ENCODE measurements at places on chromosomes 6 and 20.

- no peak for DNase-seq
These were observed 22.4 kb upstream of the MROH8 start for GRCh38 chr20:37201827-37202162.

DNA sequence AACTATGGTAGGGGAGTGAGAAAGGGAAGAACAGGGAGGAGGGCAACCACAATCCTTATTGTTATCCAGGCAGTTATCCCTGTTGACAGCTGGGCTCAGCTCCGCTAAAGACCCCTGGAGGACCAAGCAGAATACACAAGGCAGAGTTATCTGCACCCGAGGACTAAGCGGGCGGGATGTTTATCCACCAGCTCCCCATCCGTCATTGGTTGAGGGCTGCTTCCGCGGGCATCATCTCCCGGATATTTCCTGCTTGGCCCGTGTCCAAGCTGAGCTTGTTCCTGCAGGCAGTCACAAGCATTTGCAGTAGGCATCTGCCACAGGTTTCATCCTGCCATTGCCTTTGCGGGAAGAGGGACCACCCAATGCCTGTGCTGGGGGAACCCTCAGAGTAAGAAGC, 102.1 kb downstream of the DLGAP4 start:
- DNase-seq: no peak

DNA sequence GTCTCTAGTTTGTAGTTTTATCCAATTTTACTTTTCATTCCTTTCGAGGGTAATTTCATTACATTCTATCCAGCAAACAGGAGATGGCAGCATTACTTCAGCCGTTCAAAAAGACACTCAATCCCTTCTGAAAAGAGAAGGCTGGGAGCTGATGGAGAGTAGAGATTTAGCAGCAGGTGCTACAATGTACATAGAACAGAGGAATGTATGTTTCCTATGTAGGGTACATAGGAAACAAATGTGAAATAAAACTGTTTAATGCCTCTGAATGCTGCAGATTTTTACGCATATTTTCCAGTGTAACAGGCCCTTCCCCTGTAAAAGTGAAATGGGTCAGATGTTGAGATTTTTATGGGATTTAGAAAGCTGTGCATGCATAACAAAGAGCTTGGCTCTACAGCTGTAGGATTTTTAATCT, 16.0 kb downstream of the RPS12 start:
- DNase-seq: no peak

- DNase-seq: peak; percentile 35
These were observed 5.3 kb upstream of the COL12A1 start for GRCh38 chr6:75210885-75211739.

DNA sequence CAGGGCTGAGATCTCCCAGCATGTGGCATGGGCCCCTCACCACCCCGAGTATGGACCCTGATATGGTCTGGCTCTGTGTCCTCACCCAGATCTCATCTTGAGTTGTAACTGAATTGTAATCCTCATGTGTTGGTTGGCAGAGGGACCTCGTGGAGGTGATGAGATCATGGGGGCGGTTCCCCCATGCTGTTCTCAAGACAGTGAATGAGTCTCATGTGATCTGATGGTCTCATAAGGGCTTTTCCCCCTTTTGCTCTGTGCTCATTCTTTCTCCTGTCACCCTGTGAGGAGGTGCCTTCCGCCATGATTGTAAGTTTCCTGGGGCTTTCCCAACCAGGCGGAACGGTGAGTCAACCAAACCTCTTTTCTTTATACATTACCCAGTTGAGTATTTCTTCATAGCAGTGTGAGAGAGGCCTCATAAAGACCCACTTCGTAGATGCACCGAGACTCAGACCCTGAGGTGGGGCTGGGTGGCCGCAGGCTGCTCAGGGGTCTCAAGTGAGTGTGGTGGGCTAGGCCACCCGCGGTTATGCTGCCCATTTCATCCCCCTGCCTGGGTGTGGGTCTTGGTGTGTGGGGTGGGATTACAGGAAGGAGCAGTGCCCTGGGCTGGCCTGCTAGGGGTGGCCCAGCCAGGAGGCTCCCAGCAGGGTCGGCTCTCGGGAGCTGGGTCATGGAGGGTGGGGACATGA, 26.2 kb upstream of the GATA5 start:
- peak; percentile 68 for DNase-seq

GRCh38 chr6:75478929-75479328, 14.7 kb downstream of the FILIP1 start:
- DNase-seq: no peak

GRCh38 chr20:20498076-20498861, 130.4 kb downstream of the INSM1 start:
- no peak for DNase-seq

DNA sequence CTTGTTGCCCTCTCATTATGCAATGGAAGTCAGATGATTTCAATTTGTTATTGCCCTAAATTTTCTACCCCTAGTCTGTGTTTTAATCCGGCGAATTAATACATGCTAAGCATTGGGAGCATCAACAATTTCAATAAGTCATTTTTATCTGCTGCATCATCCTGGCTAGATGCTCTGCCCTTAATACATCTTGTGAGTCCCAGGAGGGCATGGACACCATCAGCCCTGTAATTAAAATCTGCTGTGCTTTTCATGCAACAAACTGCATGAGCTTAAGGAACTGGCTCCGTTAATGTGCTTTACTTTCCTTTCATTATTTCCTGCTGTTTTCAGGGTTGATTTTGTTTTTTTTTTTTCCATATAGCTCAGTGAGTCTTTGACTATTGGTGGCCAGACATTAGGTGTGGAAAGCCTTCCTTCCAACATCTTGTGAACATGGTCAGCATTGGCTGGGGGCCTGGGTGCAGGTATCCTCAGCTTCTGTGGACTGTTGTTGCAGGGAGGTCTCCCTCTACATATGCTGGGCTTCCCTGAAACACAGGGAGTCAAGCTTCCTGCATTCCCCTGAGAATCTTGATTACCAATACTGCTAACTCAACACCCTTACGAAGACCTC, 8.5 kb upstream of the PBOV1 start:
- no peak for DNase-seq

GRCh38 chr20:5689463-5689862, 60.7 kb upstream of the SHLD1 start:
- DNase-seq: no peak

GRCh38 chr6:92174398-92175073, 1244.8 kb downstream of the EPHA7 start:
- DNase-seq: no peak

- no peak for DNase-seq
These were observed 65.2 kb upstream of the PRND start for GRCh38 chr20:4656491-4656890.

DNA sequence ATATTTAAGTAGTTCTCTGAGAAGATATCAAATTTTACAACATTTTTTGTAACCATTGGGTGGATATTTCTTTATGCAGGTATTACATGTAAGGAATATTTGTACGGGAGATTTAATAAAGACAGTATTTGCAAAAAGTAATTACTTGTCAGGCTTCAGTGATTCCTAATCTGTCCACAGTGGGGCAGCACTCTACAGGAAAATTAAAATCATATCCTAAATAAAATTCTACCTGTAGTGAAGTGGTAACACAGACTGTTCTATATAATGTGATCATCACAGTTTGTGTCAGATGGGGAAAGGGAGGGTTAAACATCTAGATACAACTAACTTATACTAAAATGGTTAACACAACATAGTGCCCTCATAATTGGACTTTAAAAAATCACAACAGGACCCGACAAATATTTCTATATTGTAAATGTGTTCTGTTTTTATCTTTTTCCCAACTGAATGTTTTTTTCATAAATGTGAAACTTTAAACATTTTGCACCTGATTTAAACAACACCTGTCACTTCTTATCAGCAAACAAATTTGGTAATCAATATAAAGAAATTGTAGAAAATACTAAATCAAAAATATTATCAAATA, 145.6 kb upstream of the MANEA start:
- no peak for DNase-seq

- no peak for DNase-seq
These were observed 36.3 kb upstream of the FAM83D start for GRCh38 chr20:38889792-38890496.

DNA sequence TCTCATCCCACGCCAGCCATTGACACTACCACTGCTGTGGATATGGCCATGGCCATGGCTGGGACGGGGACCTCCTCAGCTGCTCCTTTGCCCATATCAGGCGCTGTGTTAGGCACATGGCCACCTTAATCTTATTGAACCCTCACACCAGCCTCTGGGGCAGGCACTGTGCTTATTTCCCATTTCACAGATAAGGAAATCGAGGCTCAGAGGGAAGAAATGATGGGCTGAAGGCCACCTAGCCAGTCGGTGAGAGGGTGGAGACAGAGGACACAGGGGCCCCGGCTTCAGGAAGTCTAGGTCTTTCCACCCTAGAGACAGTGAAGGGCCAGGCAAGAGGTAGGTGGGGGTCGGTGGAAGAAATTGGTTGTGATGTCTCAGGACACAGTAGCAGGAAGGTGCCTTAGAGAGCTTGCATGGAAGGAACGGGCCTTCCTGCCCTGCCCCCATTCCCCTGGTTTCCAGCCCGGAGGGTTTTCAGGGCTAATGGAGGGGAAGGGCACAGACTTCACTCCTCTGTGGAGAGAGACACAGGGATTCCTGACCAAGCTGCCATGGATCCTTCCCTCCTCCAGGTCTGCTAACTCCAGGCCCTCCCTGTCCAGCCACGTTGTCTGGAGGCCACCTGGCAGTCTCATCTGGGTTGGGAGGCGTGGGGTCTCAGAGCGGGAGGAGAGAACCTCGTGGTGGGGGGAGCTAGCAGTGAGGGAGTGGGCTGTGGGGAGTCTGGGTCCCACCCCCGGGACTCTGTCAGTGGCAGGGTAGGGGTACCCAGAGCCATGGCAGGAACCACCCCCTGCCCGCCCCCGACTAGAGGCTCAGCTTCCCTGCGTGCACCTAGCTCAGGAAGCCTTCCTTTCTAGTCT, 120.4 kb downstream of the VEGFA start:
- DNase-seq: no peak

DNA sequence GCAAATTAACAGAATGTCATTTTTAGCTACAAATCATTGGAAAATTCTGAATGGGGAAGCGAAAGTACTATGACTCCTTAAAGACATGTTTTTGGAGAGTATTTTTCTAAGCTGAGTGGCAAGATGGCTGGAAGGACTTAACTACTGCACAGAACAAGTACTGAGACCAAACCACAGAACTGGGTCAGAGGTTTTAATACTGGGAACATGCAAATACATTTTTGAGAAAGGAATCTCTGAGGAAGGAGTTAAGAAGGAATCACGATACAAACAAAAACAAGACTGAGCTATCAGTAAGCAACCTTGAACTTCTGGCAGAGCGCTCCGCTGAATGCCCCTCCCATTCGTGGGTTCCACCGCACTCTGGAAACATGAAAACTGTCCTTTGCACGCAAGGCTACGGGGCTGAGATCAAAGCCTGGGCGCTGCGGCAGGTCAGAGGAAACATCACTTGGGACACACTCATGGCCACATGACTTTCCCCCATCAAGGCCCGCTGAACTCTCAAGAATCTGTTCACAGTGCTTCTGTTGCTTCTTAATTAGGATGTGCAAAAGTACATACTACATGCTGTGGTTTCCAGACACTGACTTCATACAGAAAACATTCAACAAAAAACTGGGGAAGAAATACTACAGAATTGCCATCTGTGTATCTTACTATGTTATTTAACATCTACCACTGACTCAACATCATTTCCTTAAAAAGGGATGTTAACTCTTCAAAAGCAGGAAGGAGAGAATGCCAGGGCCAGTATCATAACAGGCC, 27.8 kb downstream of the SLC23A2 start:
- DNase-seq: peak; percentile 53

DNA sequence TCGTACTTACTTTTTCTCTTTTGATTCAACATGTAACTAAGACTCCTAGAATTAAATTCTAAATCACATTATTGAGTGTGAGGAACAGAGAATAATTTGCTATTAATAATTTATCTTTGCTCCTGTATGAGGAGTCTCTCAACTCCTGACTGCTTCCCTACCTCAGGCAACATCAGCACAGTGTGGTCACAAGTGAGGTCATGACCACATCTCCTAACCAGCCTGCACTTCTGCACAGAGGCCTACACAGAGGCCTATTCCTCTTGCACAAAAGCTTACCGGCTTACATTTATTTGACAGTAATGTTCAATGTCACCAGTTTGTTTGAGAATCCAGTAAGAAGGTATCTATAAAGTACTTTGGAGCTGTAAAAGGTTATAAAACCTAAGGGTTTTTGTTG, 637.4 kb upstream of the MARCKS start:
- DNase-seq: no peak

DNA sequence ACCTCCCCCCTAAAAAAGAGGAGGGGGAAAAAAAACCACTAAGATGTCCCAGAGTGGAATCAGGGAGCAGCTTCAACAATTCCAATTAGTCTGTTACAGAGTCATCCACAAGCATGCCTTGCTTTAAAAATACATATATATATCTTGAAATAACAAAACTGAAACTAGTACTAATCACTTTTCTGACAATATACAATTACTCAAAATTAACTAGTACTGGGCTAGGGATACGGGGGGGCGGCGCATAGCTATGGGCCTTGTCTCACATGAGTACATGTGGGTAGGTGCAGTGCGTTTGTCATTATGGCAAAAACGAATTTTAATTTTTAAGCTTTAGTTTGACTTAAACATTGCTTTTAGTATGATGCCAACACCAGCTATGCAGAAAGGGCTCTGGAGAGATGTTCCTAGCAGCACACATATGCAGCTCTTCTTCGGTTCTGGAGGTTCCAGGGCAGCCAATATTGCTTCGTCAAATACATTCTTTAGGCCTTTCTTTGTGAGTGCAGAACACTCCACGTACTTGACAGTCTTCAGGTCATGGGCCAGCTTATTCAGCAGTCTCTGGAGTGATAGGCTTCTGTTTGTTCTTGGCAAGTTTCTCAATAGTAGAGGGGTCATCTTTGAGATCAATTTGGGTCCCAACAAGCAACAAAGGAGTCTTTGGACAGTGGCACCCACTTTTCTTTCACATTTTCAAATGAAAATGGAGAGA, 38.8 kb downstream of the ITCH start:
- no peak for DNase-seq

GRCh38 chr6:30077218-30077617, 1.6 kb upstream of the RNF39 start:
- DNase-seq: no peak

DNA sequence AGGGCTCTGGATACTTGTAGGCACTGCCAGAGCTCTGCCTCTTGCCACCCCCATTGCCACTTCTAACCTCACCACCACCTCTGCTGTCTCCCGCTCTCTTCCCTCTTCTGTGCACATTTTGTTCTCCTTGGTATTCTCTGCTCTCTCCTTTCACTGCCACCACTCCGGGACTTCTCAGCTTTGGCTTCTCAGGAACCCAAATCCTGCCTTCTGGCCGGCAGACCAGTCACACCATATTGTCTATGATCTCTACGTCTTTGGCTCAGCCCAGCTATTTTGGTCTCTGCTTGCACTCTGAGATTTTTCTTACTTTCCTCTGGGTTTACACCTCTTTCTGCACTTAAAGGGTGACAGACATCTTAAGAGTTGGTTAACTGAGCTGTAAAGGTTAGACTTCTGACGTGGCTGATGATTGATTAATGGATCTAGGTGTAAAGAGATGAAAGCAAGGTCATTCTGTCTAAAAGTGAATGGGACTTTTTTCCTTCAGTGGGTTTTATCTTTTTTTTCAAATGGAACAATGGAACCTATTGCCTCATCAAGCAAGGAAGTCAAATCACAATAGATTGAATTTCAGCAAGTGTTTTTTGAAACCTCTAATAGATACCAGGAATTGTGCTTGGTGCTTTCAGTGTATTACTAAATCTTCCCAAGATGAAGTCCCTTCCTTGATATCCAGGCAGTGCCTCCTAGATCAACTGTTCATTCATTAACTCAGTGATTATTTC, 13.8 kb downstream of the MMP24 start:
- DNase-seq: no peak

Measured in activated CD4-positive, CD25-positive, alpha-beta regulatory T cell treated with anti-CD3 and anti-CD28 coated beads, Interleukin-2, amount 50 U/mL, for 72 hours (primary cell).